D341Med (cell line): ENCODE measurements at places on chromosomes 6 and 20.

DNA sequence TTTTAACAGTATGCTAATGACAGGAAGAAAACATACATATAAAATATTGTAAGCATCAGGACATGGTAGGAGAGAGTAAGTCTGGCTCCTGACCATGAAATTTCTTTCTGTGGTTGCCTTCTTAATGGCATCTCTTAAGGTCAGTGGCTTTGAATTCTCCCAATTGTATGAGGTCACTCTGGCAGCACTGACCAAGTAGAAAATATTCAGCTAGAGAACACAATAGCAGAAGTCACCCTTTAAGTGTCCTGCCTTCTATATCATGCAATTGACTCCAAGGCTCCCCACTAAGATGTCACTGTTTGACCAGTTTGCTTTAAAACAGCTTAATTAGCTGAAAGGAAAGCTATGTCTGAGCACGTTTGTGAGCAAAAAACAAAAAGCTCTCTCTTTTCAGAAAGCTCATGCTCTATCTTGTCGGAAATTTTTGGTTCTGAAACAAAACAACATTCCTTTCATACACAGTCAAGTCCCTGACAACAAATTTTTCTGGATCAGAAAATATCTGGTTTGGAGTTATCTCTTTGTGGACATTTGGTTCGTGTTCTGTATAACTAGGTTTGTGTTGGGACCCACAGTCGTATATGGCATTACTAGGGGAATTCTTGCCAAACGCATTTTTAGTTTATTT is 120.9 kb upstream of the IFNGR1 start:
- DNase-seq = no peak

- no peak for DNase-seq
These were observed 100.0 kb downstream of the RWDD2A start for GRCh38 chr6:83292900-83293843.

DNA sequence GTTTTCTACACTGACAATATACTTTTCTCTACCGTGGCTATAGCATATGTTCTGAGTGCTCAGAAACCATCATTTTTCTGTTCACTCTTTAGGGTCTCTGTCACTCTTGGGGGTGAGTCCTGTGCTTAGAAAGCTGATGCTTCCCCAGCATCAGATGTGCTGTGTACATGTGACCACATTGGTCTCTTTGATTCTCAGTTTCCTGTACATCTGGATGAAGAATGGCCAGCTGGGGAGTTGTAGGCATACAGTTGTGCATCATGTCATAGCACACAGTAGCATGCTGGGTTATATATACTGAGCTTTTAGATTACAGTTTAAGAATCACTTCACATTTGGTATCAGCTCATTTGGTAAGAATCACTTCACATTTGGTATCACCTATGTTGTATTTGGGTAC is 238.6 kb upstream of the PREP start:
- no peak for DNase-seq

GRCh38 chr20:48600470-48600945 is 227.3 kb downstream of the PREX1 start:
- DNase-seq = no peak

DNA sequence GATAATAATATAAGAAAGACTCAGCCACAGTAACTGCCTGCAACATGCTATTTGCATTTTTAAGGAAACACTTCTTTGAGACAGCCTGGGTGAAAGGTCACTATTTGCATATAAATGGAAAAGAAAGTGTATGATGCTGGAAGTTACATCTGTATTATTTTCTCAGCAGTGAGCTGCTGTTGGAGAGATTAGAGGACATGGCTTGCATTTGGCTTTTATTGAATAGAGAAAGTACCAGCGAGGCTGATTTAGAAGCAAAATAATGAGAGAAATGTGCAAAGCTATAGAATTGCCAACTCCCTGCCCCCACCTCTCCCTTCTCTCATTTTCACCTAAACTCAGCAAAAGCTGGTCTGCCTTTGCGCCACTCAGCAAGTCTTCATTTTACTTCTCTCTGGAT is 12.7 kb downstream of the MYT1 start:
- no peak for DNase-seq

GRCh38 chr20:15498926-15499325 is 1074.3 kb downstream of the KIF16B start:
- no peak for DNase-seq

DNA sequence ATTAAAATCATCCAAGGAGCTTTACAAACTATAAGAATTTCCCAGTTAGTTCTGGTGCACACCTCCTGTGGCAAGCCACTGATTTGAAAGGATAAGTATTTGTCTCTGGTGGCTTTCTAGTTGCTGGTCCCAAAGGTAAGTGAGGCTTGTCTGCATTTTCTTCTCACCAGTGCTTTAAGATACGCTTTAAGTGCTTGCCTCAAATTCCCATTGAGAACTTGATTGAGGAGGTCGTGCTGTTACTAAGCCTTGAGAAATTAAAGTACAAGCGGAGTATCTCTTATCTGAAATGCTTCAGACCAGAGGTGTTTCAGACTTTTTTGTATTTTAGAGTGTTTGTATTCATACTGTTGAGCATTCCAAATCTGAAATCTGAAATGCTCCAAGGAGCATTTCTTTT is 29.9 kb upstream of the MYO6 start:
- DNase-seq = no peak

DNA sequence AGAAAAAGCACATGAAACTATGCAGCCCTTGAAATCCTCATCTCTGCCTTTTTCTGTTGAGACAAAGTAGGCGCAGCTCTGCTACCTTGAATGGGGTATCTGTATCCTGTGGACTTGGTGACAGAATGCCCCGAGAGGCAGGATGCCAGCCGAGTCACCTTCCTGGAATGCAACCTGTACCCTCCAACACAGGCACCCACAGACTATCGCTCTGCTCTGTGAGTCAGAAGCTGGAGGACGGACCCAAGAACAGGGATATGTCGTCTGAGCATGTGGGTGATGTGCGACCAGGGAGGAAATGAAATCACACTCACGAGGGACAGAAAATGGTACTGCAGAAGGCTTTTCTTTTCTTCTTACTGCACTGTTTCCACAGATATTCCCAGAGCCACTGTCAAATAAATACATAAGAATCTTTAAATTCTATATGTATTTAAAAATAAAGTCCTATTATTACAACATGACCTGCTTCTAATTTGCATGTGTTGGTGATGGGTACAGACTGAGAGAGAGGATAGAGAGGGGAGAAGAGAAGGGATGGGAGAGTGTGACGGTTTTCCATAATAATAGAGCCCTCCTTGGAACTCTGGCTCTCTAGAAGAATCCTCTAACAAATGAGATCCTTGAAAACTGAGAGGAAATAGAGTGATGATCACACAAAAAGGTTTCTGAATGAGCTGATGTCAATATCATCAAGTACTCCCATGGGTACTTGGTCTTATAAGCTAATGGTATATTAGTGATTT is 308.1 kb downstream of the FOXC1 start:
- DNase-seq = no peak

DNA sequence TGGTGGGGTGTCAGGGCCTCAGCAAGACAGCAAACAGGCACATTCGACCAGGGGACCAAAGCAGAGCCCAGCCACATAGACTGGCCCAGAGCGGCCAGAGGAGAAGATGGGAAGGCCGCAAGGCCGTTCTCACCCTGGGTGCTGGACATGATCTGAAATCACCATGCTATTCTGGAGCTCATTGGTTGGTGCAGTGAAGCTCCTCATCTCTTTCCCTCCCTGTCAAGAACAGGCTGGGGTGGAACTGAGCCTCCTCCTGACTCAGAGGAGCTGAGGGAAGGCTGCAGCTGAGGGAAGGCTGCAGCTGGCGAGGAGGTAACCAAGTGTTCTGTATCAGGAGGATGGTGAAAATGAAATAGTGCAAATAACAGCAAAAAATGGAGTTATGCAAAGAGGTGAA is 80.0 kb downstream of the AKAP7 start:
- no peak for DNase-seq

DNA sequence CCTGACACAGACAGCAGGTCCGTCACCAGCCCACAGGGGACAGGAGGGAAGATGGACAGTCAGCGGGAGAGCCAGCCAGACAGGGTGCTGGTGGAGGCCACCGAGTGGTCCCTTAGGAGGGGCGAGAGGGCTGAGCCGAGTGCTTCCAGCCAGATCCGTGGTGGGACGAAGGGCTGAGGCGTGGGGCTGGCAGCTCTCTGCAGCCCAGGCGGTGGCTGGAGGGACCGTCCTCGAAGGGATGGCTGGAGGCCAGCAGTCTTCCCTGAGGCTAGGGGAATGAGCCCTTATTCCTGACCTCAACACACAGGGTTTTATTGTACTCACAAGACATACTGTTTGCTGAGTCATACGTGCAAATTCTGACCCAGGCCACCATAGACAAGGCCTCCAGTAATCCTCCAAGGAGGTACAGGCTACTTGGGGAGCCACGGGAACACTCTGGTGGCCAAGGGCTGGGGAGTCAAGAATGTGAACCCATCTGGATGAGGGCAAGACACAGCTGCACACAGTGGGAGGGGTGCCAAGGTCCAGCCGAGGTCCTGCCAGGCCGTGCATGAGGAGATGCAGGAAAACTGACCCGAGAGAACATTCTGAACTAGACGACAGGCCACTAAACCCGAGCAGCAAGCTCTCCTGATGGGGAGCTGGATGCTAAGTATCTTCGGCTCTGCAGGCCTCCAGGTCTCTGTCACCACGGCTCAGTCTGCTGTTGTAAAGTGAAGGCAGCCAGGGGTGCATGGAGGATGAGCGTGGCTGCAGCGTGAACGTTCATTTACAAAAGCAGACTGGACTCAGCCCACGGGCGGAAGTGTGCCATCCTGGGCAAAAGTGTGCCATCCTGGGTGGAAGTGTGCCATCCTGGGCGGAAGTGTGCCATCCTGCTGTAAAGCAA is 242.5 kb downstream of the TTLL2 start:
- peak; percentile 14 for DNase-seq
